GM23248 (cell line): ENCODE measurements at places on chromosomes 13 and 19. TPM values are rescaled to one million over a fixed set of nuclear protein-coding genes. Genes with fewer than 3 reads are reported as not detected.

GRCh38 chr19:42226886-42227285 is 6.8 kb downstream of the ZNF526 start:
- no peak overlapping the region for H3K4me3 ChIP-seq
- H3K4me1 ChIP-seq: no peaks in the 10 kb centered on the region
- H3K27ac ChIP-seq: 0 out of 2 replicates have a peak overlapping the region, but pooled peaks have one; percentile 12
- no peaks in the 10 kb centered on the region for H3K27me3 ChIP-seq
- DNase-seq: peak; percentile 50

TINCR gene
- 0.19 TPM in 1 of 2 replicates, not detected in the other for polyA plus RNA-seq

- no peaks in the 10 kb centered on the region for H3K27me3 ChIP-seq
- H3K4me3 ChIP-seq: no peak overlapping the region
- DNase-seq: no peak
- H3K27ac ChIP-seq: no peak overlapping the region
These were observed 21.1 kb downstream of the LSM14A start for GRCh38 chr19:34193439-34193838.

MBD3L3 gene
- not detected in 2 replicates for polyA plus RNA-seq

GRIK5 gene
- polyA plus RNA-seq: not detected in 2 replicates

TMEM145 gene
- not detected in 2 replicates for polyA plus RNA-seq

DNA sequence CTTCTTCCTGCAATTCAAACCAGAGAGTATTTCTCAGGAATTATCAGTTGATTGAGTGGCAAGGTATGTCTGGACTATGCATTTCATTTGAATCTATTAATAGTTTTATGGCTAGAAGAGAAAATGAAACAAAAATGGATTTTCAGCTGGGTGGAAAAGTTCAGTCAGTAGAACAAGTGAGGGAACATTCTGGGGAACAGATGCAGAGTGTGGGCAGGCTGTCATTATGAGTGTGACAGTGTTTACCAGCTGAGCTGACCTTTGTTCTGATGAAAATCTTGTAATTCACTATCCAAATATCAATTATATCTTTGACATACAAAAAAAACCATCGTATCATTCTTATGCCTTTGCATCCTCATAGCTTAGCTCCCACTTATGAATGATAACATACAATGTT is 2.6 kb upstream of the CLC start:
- H3K4me1 ChIP-seq: no peaks in the 10 kb centered on the region
- H3K27ac ChIP-seq: no peak overlapping the region
- no peaks in the 10 kb centered on the region for H3K27me3 ChIP-seq
- DNase-seq: no peak

DNA sequence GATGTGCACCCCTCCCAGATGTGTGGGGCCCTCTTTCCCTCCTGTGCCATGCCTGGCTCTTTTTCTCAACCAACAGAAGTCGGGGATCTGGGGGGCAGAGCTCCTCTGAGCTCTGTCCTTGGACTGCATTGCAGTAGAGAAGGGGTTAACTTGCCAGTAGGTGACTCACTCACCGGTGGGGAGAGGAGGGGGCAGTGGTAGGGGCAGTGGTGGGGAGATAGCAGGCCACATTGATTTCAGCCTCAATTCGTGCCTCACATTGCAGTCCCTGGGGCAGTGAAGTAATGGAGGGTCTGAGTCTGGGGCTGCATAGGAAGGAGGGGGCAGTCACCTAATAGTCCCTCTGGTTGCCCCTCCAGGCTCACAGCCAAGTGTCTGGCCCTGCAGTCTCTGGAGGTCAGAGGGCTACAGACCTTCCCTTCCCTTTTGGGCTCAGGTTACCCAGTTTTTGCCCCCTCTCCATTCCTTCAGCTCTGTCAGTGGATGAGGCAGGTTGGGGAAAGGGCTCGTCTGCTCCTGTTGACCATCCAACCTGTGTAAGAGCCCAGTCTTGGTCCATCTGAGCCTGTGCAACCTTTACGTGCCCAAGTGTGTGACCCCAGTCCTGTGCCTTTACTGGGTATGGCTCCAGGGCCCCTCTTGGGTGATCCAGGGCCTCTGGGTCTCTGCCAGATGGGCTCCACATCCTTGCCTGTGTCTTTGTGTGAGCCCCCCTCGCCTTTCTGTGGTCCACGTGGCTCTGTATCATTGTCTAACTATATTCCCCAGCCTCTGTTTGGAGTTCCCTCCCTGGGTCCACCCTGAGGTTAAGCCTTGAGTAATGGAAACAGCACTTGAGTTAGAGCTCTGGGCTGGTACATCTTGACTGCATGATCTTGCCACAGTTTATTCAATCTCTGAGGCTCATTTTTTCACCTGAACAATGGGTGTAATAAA is 13.0 kb downstream of the CIC start:
- H3K27ac ChIP-seq: peak overlapping the region; percentile 87
- peak overlapping the region; percentile 43 for H3K4me3 ChIP-seq
- no peaks in the 10 kb centered on the region for H3K36me3 ChIP-seq

DNA sequence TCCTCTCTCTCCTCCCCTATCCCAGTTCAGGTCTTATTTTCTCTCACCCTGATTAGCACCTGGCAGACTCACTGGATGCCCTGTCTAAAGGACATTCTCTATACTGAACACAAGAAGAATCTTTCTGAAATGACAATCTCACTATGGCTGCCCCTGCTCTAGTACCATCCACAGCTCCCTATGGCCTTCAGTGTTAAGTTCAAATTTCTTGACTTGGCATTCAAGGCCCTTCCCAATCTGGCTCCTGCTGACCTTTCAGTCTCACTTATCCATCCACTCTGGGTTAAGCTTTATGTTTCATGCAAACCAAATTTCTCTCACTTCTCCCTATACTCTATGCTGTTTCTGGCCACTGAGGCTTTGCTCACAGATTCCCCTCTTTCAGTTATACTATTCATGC is 34.2 kb downstream of the MBD3L1 start:
- H3K27me3 ChIP-seq: no peaks in the 10 kb centered on the region
- DNase-seq: no peak
- H3K27ac ChIP-seq: no peak overlapping the region
- no peak overlapping the region for H3K4me3 ChIP-seq

DNA sequence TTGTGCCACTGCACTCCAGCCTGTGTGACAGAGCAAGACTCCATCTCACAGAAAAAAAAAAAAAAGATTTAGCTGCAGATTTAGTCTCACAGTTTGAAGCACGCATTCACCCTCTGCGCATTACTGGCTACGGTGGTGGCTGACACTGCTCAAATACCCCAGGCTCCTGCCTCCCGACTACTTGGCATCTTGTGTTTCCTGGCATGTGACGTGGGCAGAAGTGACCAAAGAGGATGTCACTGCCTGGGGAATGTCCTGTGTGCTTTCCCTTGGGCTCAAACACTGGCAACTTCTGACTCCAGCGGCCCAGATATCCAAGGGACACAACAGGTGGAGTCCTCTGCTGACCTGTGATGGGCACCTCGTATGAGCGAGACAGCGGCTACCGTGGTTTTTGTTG is 24.7 kb upstream of the EIF3G start:
- H3K36me3 ChIP-seq: peaks cover 31% of the 10 kb centered on the region; the same call in 1 of the 2 replicates
- no peaks in the 10 kb centered on the region for H3K4me1 ChIP-seq
- H3K27ac ChIP-seq: no peak overlapping the region

DNA sequence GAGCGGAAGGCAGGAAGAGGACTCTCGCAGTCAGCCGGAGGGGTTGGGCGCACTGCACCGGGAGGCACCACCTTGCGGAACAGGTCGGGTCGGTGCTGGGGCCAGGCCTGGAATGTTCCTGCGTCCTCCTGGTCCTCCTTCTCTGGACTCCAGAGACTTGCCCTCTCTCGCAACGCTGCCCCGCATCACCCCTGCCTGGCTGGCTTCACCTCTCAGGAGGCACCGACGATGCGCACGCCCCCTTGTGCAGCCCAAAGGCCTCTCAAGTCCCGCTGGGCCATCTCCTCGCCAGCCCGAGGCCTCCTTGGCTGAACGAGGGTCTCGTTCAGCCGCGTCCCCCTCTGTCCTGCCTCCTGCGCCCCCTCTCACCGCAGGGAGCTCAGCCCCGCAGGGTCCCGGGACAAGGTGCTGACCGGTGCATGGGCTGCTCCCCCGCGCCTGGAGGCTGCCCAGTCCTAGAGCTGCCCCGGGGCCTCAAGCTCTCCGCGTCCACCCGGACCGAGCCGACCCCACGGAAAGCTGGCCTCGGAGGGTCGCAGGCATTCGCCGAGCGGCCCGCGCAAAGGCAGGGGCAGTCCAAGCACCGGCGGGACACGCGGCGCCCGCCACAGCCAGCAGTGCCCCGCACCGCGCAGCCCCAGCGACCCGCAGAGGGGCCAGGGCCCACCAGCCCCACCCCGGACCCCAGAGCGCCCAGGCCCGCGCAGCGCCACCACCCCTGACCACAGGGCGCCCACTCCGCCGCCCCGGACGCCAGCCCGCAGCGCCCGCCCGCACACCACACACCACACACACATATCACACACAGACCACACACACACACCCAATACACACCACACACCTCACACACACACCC is 133.8 kb downstream of the CRYL1 start:
- no peak for DNase-seq
- no peaks in the 10 kb centered on the region for H3K36me3 ChIP-seq
- no peak overlapping the region for H3K27ac ChIP-seq
- no peaks in the 10 kb centered on the region for H3K4me1 ChIP-seq
- no peak overlapping the region for H3K4me3 ChIP-seq

DNA sequence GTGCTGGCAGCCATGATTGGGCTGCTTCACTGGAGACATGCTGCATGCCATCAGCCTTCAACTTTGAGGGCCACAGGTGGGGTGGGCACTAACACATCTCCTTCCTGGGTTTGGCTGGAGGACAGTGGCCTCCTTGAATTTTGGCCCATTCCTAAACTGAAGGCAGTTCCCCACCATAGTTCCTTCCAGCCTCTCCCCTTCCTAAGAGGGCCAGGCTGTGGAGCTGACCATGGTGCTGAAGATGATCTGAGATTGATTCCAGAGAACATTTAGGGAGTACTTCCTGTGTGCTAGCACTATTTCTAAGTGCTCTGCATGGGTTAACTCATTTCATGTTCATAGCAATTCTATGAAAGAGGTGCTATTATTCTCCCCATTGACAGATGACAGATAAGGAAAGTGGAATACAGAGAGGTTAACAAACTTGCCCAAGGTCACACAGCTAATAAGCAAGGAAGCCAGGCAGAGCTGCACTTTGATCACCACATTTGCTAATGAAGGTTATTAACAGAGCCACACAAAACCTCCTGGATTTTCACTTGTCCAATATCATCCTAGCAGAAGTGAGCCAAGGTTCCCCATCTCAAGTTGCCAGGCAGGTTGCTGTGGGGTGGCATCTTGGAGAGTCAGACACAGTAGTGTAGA is 175.3 kb downstream of the ZIC5 start:
- H3K27me3 ChIP-seq: no peaks in the 10 kb centered on the region
- DNase-seq: peak; percentile 46
- no peak overlapping the region for H3K27ac ChIP-seq
- no peaks in the 10 kb centered on the region for H3K36me3 ChIP-seq

RAD23A gene
- polyA plus RNA-seq: 177 and 182 TPM in 2 replicates

CGB8 gene
- polyA plus RNA-seq: 1.9 and 2.0 TPM in 2 replicates

C19orf73 gene
- polyA plus RNA-seq: 1.0 and 1.4 TPM in 2 replicates

- H3K27me3 ChIP-seq: no peaks in the 10 kb centered on the region
- peaks cover 22% of the 10 kb centered on the region for H3K4me1 ChIP-seq
- no peak overlapping the region for H3K4me3 ChIP-seq
- peak; percentile 45 for DNase-seq
These were observed 20.4 kb downstream of the LMTK3 start for GRCh38 chr19:48490981-48491792.

GRCh38 chr19:15104411-15104810 is 2.8 kb upstream of the SYDE1 start:
- no peak overlapping the region for H3K4me3 ChIP-seq
- no peak for DNase-seq
- peaks cover 5% of the 10 kb centered on the region; the same call in 1 of the 2 replicates for H3K4me1 ChIP-seq
- no peaks in the 10 kb centered on the region for H3K36me3 ChIP-seq
